ENCODE measurements at places on chromosomes 1 and 21.
A peak's percentile ranks its signal among the peaks of the same experiment; 100 is the strongest.

DNA sequence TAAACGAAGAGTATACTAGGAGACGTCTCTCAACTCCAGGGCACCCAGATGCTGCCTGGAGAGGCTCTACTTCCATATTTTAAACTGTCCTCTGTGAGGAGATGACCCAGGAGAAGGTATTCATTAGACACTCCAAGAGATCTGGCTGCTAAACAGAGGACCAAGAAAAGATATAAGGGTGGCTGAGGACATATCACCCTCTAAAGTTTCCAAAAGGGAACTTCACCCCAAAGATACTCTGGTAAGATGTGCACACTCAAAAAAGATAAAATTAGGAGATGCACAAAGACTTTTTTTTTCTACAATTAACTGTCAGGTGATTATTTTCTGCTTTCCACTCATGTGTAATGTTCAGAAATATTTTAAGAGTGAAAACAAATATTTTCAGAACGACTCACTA is 1.4 kb downstream of the ZNF670 start:
- no peak for DNase-seq

DNA sequence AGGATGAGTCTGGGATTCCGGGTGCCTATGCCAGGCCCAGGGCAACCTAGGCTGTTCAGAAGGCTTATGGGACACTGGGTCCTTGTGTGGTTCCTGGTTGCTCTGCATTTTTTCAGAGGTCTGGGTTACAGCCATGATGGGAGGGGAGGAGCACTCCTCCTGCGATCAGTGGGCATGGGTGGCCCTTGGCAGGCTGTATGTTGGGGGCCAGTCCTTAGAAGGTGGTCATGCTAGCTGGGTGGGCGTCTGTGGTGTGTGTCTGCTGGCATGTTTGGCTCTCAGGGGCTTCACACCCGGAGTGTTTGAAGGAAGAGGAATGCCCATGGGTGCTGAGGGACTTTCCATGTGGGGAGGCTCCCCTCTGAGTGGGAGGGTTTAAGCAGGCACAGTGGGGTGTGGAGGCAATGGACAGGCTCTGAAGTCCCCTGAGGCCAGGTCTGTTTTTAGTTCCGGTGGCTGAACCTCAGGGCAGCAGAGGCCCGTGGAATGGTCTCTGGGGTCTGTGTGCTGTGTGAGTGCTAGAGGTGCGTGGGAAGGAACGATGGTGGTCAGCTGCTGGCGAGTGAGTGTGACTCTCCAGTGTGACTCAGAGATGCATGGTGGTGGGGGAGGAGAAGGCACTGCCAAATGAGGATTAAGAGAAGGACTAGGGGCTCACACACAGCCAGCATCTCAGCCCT is 25.3 kb downstream of the CACNA1E start:
- DNase-seq, result no peak

DNA sequence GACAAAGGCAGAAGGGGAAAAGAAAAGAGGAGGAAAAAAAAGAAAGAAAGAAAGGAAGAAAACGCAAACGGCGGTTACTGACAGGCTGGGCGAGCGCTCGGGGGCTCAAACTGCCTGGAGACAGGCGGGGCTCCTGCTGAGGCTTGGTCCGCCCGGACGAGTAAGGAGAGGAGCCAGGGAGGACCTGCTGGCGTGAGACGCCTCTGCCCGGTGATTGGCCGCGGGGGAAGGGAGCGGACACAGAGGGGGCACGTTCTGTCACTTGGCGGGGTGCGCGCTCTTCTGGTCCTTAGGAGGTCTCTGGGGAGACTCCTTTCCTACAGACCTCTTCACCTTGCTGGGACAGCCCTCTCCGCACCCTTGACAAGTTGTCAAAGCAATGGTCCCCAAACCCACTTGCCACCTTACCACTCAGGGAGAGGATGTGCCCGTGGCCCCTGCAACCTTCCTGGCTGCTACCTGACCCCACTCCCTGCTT is 791 bp upstream of the PIK3R3 start:
- peak; percentile 61 for DNase-seq

DNA sequence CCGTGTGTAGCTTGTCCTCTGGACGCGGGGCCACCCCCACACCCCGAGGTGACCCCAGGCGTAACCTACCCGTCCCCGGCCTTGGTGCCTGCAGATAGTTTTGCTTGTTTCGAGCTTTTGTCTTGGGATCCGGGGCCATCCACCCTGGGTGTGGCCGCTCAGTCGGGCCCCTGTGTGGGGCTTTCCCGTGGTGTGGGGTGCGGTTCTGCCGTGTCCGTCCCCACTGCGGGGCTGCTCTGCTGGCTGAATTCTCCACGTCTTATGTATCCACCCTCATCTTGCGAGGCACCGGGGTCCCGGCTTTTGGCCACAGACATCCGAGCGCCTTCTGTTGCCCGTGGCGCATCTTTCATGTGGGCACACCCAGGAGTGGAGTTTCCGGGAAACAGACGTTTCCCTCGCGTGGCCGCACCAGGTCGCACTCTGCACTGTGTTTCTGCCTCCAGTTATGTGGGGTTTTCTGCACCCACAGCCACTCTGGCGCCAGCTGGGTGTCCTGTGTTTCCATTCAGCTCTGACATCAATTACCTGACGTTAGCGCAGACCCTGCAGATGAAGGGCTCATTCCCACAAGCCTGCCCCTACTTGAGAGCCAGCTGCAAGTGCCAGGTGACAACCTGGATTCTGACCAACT is 64.9 kb downstream of the PRKCZ start:
- DNase-seq, result no peak

GRCh38 chr1:63323865-63324778 is 1.8 kb downstream of the FOXD3 start:
- no peak for DNase-seq

DNA sequence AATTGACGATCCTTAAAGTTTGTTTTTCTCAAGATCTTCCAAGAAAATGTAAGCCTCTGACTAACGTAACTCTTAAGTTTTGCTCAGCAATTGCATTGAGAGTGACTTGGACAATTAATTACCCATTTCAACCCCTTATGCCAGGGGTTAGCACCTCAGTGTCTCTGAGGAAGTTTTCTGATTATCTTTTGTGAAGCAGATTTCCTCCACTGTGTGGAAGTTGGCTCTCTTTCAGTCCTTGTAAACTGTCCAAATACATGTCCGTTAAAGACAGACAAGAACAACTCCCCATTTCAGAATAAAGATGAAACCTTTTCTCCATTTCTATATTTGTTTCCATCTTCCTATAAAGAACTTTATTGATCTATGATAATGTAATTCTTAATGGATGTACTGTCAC is 296.4 kb upstream of the FMN2 start:
- no peak for DNase-seq

Measured in GM12892 (cell line).